ENCODE measurements at places on chromosomes 5 and 9.

DNA sequence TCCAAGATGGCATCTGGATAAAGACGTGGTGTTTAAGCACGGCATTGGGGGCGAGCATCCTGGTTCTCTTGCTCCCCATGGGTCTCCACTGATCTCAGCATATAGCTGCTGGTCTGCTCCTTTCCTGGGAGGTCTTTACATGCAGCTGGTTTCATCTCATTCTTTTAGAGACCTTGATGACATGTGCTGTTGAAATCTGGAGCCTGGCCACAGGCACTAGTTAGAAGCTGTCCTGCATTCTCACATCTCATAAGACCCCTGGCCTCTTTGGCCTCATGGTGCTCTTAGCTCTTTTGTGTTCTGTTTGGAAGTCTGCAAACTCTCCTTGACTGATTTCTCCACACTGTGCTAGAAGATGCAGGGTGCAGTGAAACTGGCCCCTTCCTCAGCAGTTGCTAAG, 113.0 kb downstream of the SMARCA2 start:
- DNase-seq = no peak

DNA sequence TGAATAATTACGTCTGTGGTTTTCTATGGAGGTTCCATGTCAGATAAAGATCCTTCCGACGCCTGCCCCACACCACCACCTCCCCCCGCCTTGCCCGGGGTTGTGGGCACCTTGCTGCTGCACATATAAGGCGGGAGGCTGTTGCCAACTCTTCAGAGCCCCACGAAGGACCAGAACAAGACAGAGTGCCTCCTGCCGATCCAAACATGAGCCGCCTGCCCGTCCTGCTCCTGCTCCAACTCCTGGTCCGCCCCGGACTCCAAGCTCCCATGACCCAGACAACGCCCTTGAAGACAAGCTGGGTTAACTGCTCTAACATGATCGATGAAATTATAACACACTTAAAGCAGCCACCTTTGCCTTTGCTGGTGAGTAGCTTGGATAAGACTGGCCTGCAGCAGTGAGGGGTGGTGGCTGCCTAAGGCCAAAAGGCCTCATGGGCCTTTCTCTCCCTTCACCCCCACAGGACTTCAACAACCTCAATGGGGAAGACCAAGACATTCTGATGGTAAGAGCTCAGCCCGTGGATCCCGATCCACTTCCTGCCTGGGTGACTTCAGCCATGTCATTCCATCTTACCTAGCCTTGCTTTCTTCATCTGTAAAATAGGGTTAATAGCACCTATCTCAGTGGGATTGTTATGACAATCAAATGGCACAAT, at the start of gene IL3:
Gene IL3 (plus strand): TSS at position 155 of the 661 bp plus-strand sequence. CDS start 52 bp downstream, at position 207.
- no peak for DNase-seq

DNA sequence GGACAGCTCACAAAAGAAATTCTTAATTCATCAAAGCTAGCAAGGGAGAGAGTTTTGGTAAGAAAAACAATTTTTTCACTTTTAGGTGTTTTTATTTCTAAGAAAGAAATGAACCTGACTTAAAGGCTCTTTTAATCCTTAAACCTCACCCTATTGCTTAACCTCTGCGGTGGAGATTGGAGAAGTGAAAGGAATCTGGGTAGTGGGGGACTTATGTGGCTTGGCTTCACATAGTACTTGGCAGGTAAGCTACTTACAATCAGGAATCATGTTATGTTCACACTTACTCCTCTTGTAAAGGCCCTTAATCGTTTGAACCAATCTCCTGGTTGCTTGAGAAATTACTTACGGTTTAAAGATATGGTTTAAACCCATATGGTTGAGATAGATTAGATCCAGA, 104.8 kb downstream of the ISOC1 start:
- DNase-seq = no peak

- DNase-seq = no peak
Observed at GRCh38 chr9:104934691-104935500, 6.9 kb upstream of the ABCA1 start.

- no peak for DNase-seq
Observed at GRCh38 chr5:82497242-82497641, 219.1 kb upstream of the RPS23 start.

- peak; percentile 99 for DNase-seq
Observed at GRCh38 chr9:137086531-137087408, at the start of gene MAN1B1. MAN1B1 (plus strand) TSS chr9:137086985; CDS start chr9:137087000, 15 bp downstream.

GRCh38 chr5:118818604-118819003, 169.7 kb downstream of the DTWD2 start:
- DNase-seq = no peak

DNA sequence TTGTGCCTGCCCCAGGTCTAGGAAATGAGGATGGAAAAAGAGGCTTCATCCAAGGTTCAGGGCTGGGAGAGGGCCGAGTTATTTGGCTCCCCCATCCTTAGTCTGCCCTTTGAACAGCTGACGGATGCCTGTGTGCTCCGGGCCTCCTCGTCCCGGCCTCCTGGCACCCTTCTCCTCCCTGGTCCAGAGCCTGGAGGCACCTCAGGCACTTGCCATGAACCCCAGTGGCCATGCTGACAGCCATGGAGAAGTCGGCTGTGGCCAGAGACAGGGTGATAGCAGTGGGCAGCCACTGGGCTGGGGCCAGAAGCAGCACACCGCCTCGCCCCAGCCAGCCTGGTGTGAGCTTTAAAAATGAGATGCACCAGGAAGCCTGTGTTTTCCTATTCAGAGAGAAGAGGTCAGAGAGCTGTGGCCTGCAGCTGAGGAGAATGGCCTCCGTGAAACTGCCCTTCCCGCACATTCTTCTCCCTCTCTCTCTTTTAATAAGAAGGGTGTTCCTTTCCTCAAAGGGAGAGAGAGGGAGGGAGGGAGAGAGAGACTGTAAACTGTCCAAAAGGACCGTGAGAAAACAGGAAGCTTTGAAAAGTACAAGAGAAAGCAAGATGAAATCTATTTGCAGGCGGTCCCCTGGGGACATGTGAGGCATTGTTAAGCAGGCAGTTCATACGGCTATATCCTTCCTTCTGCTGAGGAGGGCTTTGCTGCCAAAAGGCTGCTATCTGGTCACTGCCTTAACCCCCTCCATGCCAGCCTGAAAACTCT, 55.3 kb downstream of the ZNF366 start:
- no peak for DNase-seq

All from iPS DF 6.9 (cell line).